Activated T-helper 1 cell treated with anti-CD3 and anti-CD28 coated beads, Interleukin-12 subunit alpha, Interleukin-12 subunit beta, Interleukin-2, Interleukin-4 antibody, amounts not matched to agents 30 ng/mL and 10 ng/mL and 1 ng/mL, durations not matched to agents 14 hours and 24 hours and 36 hours (primary cell): ENCODE measurements at places on chromosomes 11 and 22. TPM values are rescaled to one million over a fixed set of nuclear protein-coding genes. Genes with fewer than 3 reads are reported as not detected.

GRCh38 chr11:98411777-98412176 is 609.0 kb upstream of the CNTN5 start:
- no peaks in the 10 kb centered on the region for H3K27me3 ChIP-seq
- no peak for DNase-seq
- H3K36me3 ChIP-seq = no peaks in the 10 kb centered on the region
- no peaks in the 10 kb centered on the region for H3K4me1 ChIP-seq

GRCh38 chr22:44862981-44863860 is 110.8 kb downstream of the ARHGAP8 start:
- H3K36me3 ChIP-seq = no peaks in the 10 kb centered on the region
- H3K27me3 ChIP-seq = peaks cover 2% of the 10 kb centered on the region
- H3K4me1 ChIP-seq = no peaks in the 10 kb centered on the region
- no peak overlapping the region for H3K4me3 ChIP-seq
- no peak for DNase-seq
- H3K27ac ChIP-seq = no peak overlapping the region

- no peak for DNase-seq
- no peaks in the 10 kb centered on the region for H3K36me3 ChIP-seq
- H3K4me1 ChIP-seq = no peaks in the 10 kb centered on the region
Observed at GRCh38 chr11:3092603-3093141, 35.4 kb upstream of the CARS1 start.

DNA sequence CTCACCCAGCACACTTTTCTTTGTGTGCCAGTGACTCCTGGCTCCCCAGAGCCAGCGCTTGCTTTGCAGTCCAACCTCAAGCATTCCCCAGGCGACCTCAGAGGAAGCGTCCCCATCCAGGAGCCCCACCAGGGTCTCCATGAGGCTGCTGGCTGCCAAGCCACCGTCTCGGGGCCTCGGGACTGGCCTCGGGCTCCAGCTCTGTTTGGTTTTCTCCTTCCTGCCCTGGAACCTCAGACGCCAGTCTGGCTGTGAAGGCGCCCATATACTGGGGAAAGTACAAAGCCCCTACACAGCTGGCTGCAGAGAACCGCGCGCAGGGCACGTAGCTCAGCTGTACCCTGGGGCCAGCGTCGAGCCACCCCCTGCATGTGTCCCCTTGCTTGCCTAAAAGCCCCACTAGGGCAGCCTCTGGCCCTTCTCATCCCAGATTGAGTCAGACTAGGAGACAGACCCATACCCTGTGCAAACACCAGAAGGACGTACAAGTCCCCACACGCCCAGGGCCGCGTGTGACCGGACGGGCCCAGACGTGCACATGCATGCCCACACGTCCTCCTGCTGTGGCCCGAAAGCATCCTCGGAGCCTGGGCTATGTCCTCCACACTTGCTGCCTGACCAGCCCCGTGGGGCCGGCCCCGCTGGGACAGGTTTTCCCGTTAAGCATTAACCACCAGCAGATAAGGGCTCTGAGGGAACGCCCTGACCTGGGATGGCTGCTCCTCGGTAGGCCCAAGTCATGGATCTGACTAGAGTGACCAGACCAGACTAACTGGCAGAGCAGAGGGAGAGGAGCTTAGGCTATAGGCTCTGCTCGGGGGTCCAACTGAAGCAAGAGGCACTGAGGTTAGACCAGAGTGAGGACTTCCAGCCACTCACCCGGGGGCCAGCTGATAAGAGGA is 4.2 kb upstream of the SYT8 start:
- no peak overlapping the region for H3K27ac ChIP-seq
- no peak overlapping the region for H3K4me3 ChIP-seq
- no peaks in the 10 kb centered on the region for H3K4me1 ChIP-seq
- DNase-seq = no peak

DNA sequence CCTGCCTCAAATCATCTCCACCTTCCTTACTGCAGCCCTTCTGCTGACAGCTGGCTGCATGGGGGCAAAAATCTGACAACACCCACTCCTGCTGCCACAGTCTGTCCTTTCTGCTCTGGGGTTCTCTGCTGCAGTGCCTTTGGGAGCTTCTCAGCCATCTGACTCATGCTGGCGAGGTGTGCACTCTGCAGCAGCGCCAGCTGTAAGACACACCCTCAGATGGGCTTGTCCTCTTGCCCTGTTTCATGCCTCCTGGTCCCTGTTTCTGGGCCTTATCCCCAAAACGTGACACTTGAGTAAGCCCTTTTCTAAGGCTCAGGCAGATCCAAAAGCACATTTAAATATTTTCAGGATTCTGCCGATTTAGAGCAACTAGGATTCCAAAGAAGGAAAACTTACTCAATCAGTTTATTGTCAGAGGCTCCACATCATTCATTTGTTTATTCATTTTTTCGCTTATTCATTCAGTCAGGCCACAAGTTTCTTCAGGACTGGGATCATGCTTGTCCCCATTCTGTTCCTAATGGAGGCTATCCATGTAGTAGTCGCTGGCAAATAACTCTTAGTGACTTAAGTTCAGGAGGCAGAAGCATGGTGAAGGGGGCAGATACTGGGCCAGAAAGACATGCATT is 60.2 kb downstream of the SMIM38 start:
- no peak overlapping the region for H3K4me3 ChIP-seq
- H3K36me3 ChIP-seq = peaks cover 3% of the 10 kb centered on the region
- no peak for DNase-seq
- peaks cover 22% of the 10 kb centered on the region for H3K4me1 ChIP-seq

Gene RAB39A
- total RNA-seq = not detected in 2 replicates

- no peak overlapping the region for H3K27ac ChIP-seq
- H3K4me3 ChIP-seq = no peak overlapping the region
- no peaks in the 10 kb centered on the region for H3K4me1 ChIP-seq
- peak; percentile 13 for DNase-seq
Observed at GRCh38 chr22:24758164-24758799, 16.2 kb downstream of the PIWIL3 start.

DNA sequence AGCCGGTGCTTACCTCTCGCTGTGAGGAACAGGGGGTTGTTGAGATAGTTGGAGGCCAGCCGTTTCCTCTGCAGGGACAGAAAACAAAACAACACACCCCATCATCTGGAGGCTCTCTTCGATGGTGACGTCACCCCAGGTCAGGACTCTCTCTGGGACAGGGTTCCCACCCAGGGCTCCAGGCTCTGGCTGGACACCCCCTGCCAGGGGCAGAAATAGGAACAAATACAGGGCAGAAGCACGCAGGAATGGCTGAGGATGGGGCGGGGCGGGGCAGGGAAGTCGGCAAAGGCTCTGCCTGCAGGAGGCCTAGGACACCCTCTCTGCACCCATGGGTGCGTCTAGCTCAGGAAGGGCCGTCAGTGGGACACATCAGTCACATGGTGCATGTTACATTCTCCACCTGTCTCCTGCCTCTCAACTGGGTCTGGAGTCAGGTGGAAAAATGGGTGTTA is 118.5 kb downstream of the PHF21B start:
- H3K4me1 ChIP-seq = no peaks in the 10 kb centered on the region
- no peak for DNase-seq
- H3K36me3 ChIP-seq = no peaks in the 10 kb centered on the region
- H3K27me3 ChIP-seq = no peaks in the 10 kb centered on the region

Gene HOATZ
- total RNA-seq = not detected in 2 replicates
